Effector memory CD8-positive, alpha-beta T cell (primary cell): ENCODE measurements at places on chromosomes 2 and 18.

DNA sequence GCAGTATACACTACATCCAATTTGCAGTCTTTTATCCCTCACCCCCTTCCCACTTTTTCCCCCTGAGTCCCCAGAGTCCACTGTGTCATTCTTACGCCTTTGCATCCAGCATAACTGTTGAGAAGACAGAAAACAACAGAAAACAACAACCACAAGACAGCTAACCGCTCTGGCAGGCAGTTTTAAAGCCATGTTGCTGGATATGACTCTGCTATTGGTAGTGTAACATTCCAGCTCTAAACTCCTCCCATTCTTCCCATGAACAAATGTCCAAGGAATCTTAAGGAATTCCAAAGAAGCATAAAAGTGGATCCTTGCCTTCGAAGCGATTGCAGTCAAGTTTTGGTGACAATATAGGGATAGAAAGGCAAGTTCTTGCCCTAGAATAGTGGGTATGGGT is 599.1 kb downstream of the NYAP2 start:
- DNase-seq, result no peak

DNA sequence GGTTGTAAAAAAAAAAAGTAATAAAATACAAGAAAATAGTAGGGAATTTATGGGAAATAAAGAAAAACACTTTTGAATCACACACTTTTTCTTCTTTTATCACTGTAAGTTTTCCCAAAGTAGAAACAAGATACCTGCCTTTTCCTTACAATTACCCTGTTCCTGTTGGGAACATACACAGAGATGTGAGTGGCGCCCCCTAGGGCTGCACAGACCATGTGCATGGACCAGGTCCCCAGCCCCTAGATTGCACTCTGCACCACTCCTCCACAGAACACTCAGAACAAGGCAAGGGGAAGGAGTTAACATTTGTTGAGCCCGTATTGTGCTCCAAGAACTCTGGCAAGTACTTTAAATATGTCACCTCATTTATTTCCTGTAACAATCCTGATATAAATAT is 118.7 kb upstream of the NRP2 start:
- no peak for DNase-seq

GRCh38 chr18:415047-415446 is 85.5 kb downstream of the COLEC12 start:
- no peak for DNase-seq

GRCh38 chr2:216696321-216696720 is 972 bp upstream of the IGFBP5 start:
- DNase-seq, result no peak

- no peak for DNase-seq
These were observed 170.9 kb upstream of the SIX2 start for GRCh38 chr2:45180033-45180746.

GRCh38 chr2:215315301-215315700 is 3.4 kb downstream of the ATIC start:
- DNase-seq, result no peak

- no peak for DNase-seq
These were observed 823 bp upstream of the GORASP2 start for GRCh38 chr2:170928036-170928823.

DNA sequence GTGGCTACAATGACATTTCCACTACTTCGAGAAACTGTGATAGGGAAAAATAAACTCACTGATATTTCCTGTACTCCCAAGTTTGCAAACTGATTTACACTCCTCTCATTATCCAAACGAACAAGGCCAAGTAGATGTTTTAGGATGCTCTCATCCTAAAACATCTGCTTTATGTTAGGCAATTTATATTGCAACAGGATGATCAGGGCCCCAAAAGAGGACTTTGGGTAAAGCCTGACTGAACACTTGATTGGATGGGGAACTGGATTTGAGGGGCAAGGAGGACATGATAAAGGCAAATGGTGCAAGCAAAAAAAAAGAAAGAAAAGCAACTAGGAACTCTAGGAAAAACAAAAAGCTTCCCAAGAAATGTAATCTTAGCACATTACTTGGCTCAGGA is 2.1 kb upstream of the HES6 start:
- no peak for DNase-seq

- DNase-seq, result no peak
These were observed 134.6 kb upstream of the KLHL29 start for GRCh38 chr2:23250371-23250770.

DNA sequence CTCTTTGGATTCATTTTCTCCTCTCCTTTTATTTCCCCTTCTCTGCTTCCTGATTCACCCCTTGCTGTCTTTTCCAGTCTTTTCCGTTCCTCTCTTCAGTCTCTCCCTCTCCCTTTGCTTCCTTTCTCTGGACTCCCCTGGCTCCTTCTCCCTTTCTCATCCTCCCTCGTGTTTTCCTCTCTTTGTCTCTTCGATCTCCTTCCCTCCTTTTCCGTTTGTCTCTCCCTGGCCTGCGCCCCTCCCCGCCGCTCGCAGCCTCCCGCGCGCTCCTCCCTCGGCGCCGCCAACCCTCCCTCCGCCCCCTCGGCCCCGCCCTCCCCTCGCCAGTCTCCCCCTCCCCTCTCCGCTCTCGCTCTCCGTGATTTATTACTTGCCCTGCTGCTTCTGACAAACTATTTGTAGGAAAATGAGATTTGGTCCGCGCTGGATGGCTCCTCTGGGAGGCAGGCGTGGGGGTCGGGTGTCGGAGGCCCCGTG is 46.0 kb upstream of the PAX8 start:
- DNase-seq, result no peak

DNA sequence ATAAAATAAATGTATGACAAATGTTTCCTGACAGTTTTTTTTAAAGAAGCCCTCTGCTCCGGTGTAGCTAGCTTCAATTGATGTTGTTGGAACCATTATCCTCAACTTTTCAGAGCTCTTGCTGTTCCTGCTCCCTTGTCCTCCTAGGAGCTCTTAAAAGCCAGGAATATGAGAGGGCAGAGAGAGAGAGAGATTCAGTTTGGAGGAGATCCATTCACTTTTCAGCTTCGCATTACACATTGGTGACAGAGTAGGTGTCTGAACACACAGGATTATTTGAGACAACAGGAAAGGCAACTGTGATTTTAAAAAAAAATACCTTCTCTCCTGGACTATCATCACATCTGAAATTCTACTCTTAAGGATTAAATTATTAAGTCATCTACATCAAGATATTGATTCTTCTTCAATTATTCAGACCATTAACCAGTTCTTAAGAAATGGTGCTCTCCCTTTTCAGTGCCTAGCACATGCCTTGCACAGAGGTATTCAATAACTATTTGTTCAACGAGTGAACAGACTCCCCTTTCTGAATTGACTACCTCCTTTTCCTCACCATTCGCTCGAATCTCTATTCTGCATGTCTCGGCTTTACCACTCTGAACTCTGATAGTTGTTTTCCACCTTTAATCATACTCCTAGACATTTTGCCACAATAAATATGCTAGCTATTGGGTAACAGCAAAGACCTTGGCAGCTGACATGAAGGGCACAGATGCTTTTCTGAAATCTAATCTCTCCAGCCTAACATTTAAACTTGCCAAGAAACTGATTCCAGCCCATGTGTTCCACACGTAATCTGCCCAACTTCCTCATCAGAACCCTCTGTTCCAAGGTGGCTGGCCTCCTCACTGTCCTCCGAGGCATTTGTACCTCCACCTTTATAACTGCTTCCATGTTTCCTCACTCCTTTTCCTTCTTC is 28.6 kb upstream of the SLC35F5 start:
- DNase-seq, result no peak

GRCh38 chr2:120594856-120595685 is 140.6 kb upstream of the GLI2 start:
- DNase-seq, result no peak

- peak; percentile 43 for DNase-seq
These were observed 60.4 kb upstream of the NABP1 start for GRCh38 chr2:191617575-191617974.

GRCh38 chr18:47838396-47838795 is 92.1 kb downstream of the SMAD2 start:
- no peak for DNase-seq

- no peak for DNase-seq
These were observed 5.3 kb downstream of the SATB2 start for GRCh38 chr2:199452260-199452990.

GRCh38 chr18:28287146-28287545 is 110.2 kb upstream of the CDH2 start:
- DNase-seq, result no peak

- DNase-seq, result no peak
These were observed 591.9 kb downstream of the IRS1 start for GRCh38 chr2:226207671-226208070.

- no peak for DNase-seq
These were observed 22.3 kb upstream of the FOSL2 start for GRCh38 chr2:28370354-28370753.

DNA sequence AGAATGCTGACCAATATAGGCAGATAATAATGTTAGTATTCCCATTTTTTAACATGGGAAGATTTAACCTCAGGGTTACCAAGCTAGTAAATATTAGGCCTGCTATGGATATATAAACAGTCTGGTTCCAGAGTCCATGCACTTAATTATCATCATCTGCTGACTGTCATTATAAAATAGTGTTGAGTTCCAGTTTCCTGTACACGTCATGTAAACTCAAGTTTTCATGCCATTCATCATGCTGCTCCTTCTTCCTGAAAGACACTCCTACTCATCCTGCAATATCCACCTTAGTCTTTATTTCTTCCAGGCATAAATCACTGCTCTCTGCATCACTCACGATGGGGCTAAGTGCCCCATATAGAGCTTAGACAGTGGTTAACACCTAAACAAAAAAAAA is 420.8 kb upstream of the SPHKAP start:
- DNase-seq, result no peak

GRCh38 chr2:128076461-128077106 is 14.4 kb upstream of the UGGT1 start:
- DNase-seq, result no peak

DNA sequence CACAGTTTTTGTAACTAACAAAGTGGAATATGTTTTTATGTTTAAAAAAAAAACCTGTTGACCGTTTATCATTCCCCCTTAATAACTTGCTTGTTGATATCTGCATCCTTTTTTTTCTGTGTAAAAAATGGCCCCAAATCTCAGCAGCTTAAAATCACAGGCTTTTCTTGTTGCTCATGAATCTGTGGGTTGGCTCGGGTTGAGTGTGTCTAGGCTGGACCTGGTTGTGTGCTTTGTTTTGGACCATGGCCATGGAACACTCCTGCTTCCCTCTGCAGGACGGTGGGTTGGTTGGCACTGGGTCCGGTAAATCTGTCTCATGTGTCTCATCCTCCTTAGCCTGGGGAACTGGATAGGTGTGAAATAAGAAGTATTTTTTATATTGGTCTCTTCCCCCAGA is 139.0 kb upstream of the LINC00305 start:
- no peak for DNase-seq

GRCh38 chr2:182581196-182581935 is 134.7 kb upstream of the DNAJC10 start:
- no peak for DNase-seq

GRCh38 chr2:239985356-239985755 is 39.8 kb downstream of the NDUFA10 start:
- DNase-seq, result no peak

- DNase-seq, result no peak
These were observed 2.8 kb downstream of the CRYGB start for GRCh38 chr2:208142925-208143799.

DNA sequence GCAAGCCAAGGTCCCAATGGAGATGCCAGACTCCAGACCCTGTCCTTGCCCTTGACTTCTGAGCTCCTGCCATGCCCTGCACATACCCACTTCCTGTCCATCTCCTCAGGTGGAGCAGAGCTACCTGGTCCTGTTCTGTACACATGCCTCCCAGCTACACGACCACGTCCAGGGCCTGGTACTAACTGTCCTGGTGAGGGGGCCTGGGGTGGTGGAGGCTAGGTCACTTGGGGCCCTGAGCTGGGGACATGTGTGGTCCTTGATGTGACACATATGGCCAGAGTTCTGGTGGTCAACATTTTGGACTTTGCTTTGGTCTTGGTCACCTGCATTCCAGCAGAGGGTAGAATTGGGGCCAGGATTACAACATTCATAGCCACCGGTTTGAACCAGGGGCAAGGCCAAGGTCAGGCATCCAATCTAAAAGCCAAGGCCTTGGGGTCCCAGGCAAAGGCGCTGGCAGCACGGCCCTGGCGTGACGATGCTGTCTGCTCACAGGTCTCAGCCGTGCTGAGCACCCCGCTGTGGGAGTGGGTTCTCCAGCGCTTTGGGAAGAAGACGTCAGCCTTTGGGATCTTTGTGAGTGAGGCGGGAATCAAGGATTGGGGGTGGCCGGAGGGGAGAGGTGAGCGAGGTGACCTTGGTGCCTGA is 12.6 kb downstream of the MFSD2B start:
- no peak for DNase-seq

GRCh38 chr2:66066032-66066431 is 368.9 kb upstream of the MEIS1 start:
- DNase-seq, result no peak

DNA sequence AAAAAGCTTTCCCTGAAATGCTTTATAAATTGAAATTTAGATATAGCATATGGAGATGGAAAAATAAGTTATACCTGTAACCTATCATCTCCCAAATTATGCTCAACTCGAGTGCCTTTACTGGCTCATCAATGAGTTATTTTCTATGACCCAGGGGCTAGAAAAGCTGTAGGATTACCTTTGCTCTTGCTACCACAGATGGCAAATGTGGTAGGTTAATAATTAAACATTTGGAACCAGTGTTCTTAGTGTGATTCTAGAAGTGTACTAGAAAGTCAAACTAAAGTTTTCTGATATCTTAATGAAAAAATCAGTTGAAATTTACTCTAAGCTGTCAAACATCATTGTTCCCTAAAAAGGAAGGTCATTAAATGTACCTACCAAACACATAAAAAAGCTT is 22.5 kb downstream of the ALS2 start:
- DNase-seq, result no peak

DNA sequence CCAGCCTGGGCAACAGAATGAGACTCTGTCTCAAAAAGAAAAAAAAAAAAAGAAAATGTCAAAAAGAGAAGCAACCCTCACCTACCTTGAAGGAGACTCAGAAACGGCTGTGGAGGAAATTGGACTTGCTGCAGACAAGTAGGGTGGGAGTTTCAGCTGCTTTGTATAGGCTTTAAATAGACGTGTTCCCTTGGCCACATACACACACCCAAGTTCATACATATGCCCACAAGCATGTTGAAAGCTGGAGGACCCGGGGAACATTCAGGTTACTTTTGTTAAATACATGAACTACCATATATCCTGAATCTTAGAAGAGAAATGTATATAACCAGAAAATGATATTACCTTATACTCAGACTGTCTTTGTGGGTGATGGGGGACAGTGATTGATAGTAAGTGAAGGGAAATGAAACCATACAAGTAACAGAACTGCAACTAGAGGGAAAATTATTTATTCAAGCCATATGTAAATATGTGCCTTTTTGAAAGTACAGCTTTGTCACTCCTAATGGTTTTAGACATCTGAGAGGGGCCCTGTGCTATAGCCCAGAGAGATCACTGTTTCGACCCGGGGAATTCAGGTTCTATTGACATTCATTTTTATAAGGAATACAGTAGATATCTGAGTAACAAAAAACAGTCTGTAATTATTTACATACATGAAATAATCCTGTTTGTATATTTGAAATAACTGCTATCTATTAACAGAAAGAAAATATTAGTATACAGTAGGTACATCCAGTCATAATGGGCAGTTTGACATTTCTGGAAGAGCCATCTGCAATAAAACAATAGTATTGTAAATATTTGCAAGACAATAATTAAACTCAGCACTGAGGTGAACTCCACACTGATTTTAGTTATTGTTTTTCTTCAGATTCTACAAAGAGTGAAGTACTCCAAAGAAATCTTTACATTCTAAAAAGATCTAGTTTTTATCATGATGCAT is 48.0 kb upstream of the TGIF1 start:
- DNase-seq, result no peak

GRCh38 chr2:33552758-33553461 is 46.2 kb downstream of the FAM98A start:
- DNase-seq, result no peak
